Stimulated activated CD8-positive, alpha-beta memory T cell treated with anti-CD3 and anti-CD28 coated beads, Interleukin-4, amount 100 ng/mL, for 48 hours (primary cell): ENCODE measurements at places on chromosomes 6 and 20.

- DNase-seq: peak; percentile 33
Measured at GRCh38 chr6:161660666-161661571, 387.1 kb upstream of the AGPAT4 start.

DNA sequence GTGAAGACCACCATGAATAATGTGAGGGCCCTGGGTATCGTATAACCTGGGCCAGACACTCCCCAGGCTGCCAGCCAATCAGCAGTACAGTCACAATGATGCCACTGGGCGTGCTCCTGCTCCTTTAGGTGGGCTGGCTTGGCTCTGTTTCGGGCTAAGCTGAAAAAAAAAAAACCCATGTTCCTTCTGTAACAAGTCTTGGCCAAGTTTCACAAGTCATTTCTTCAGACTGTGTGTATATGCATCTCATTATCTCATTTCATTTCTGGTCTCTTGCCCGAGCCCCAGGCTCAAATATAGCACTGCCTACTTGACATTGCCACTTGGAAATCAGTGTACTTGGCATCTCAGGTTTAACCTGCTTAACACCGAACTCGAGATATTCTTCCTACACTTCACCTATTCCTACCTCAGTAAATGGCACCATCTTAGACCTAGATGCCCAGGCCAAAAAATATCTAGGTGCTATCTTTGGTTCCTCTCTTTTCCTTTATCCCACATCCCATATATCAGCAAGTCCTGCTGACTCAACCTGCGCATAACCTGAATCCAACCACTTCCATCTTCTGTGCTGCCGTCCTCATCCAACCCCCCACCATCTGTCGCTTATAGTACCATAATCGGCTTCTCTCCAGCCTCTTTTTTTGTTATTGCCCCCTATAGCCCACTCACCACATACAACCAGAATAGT, 1.8 kb downstream of the UQCC2 start:
- no peak for DNase-seq

GRCh38 chr20:40241596-40242343, 447.3 kb downstream of the MAFB start:
- DNase-seq: no peak

GRCh38 chr20:38032585-38033329, 499 bp downstream of the TTI1 start:
- DNase-seq: peak; percentile 31

DNA sequence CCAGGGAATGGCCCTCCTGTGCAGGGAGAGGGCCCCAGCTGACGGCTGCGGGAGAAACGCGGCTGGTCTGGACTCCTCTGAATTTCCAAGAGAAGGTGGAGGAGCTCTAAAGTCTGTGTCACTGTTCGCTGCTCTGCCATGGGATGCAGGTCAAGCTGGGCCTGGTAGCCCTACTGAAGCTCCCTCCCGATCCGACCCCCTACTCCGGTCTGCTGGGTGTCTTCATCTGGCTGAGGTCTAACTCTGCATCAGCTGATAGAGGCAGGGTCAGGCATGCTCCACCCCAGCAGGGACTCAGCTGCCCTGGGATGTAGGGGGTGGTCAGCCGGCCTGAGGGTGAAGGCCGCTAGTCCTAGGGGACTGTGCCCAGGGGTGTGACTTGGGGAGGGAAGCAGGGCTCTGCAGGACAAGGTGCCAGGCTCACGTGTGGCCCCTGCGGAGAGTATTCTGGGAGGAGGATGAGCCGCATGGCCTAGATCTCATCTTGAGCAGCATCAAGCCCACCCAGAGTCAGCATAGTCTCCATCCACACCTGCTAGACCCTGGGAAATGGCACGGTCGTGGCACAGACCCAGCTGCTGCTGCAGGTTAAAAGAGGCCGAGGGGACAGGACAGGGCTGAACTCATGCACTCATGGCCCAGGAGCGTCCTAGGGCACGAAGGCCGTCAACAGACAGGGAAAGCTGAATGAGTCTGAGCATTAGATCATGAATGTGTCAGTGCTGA, 1.4 kb downstream of the CST3 start:
- DNase-seq: no peak

- no peak for DNase-seq
Measured at GRCh38 chr6:1385129-1386037, 4.0 kb upstream of the FOXF2 start.

DNA sequence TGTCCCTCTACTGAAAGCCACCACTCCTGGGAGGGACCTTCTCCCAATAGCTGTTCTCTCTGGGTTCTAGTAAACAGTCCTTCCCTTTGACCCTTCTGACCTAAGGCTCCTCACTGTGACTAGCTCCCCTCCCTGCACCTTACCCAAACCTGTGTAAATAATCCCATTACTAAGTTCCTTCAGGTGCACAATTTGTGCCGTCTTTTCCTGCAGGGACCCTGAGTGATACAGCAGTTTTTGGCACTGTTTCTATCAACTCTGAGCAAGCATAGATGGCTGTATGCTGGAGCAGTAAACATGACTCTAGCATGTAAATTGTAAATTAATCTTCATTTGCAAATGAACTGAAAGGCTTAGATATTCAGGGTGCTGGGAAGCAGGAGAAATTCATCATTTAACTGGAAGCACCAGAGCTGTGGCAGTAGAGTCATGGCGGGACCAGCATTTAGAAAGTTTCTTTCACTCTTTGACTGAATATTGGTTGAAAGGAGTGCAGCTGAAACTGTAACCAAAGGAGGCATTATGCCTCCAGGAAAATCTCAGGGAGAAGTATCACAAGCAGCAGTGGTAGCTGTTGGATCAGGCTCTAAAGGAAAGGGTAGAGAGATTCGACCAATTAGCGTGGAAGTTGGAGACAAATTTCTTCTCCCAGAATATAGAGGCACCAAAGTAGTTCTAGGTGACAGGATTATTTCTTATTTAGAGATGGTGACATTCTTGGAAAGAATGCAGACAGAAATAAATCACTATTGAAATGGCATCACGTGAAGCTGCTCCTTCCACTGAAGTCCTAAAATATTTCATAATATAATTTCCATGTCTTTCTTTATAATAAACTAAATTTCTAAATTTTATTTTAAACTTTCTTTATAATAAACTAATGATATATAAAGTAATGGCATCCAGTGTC, 117.8 kb downstream of the TCP11 start:
- no peak for DNase-seq

DNA sequence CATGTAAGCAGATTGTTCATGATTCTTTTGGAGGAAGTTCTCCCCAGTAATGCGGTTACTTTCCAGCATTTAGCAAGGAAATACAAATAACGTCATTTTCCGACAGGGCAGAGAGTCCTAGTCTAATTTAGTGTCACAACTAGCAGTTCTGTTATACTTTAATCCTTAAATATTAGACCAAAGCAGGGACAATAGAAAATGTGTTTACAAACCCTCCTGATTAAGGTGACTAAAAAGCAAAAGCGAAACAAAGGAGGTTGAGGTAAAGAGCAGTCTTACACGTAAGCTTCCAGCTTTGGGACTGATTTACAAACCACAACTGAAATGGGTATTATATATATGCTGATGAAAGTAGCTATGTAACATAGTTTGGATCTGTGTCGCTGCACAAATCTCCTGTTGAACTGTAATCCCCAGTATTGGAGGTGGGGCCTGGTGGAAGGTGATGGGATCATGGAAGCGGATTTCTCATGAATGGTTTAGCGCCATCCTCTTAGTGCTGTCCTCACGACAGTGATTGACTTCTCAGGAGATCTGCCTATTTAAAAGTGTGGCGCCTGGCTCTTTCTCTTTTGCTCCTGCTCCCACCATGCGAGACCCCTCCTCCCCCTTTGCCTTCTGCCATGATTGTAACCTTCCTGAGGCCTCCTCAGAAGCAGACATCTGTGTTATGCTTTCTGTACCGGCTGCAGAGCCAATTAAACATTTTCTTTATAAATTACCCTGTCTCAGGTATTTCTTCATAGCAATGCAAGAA, 81.9 kb downstream of the PLCB1 start:
- DNase-seq: no peak

GRCh38 chr6:142822383-142822782, 122.6 kb downstream of the HIVEP2 start:
- no peak for DNase-seq

GRCh38 chr6:34489207-34489805, 23.4 kb downstream of the PACSIN1 start:
- no peak for DNase-seq

- DNase-seq: no peak
Measured at GRCh38 chr20:24999568-24999967, 7.0 kb upstream of the APMAP start.

DNA sequence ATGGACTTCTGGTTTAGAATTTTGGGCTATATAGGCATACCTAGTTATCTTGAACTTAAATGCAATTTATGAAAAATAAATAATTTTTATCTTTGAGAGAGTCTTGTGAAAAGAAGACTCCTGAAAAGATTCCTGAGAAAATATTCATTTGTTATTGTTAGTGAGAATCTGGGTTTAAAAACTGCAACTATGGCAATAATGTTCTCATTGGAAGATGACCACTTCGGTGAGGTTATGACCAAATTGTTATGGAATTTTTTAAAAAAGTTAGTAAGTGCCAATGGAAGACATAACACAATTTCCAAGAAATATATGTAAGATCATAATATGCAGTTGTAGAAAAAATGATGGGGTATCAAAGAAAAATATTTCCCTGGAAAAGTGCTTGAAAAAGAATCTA, 46.3 kb downstream of the GRIK2 start:
- DNase-seq: no peak

DNA sequence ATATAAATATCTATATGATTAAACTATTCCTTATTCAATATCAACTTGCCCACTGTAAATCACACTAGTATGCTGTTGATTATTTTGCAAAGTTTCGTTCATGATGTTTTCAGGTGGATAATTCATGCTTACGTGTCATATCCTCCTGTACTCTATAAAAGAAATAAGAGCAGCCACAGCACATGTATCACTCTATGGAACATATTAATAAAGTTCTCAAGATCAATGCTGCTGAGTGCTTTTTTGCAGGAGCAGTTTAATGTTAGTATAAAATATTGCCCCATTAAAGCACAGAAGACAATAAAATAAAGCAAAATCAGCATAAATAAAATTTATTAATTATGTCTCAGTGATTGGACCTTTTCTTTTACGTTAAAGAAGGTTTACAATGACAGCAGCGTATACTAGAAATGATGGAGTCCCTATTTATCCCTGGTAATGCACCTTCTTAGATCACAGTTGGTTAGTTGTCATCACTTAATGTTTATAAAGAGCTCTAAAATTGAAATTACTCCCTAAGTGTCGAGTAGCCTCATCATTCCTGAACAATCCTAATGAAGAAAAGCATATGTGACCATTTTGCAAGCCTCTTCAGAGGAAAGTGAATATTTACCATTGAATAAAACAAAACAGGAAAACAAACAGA, 517.7 kb downstream of the EYS start:
- DNase-seq: no peak

- no peak for DNase-seq
Measured at GRCh38 chr6:26332843-26333242, 32.2 kb upstream of the BTN3A2 start.

- DNase-seq: no peak
Measured at GRCh38 chr20:15528391-15529111, 1044.7 kb downstream of the KIF16B start.

- no peak for DNase-seq
Measured at GRCh38 chr20:43124241-43124640, 65.5 kb downstream of the PTPRT start.

DNA sequence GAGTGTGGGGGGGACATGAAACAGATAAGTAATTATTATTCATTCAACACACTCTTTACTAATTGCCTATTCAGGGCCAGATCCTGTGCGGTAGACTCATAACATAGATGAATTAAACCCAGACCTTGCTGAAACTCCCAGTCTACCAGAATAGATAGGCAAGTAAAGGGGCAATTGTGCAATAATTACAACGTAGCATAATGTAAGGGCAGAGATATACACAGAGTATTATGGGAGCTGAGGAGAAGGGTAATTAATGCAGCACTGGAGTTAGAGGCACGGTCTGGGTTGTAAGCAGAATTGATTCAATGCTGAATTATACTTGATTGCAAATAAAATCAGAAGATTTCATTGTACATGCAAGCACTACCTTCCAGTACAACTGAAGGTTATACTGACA, 29.2 kb downstream of the RIMS4 start:
- no peak for DNase-seq

DNA sequence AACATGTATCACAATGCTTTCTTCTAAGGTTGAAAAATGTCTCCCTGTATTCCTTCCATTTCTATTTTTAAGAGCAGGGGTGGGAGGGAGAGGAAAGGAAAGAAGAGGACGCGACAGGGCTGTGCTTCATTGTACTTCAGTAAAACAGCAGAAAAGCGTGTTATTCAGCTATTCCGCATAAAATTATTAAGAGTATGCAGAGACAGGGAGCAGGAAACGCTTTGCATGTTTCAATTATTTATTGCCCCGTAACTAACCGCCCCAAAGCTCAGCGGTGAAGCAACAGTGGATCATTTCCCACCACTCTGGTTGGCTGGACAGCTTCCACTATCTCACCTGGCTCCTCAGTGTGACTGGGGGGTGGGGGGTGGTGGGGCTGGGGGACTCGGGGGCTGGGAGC, 188.9 kb downstream of the TTLL2 start:
- no peak for DNase-seq

GRCh38 chr6:110055387-110055735, 77.2 kb downstream of the GPR6 start:
- DNase-seq: no peak

- no peak for DNase-seq
Measured at GRCh38 chr6:109411034-109411433, 28.8 kb upstream of the CD164 start.

- DNase-seq: no peak
Measured at GRCh38 chr6:31737315-31737990, 1.1 kb upstream of the CLIC1 start.

DNA sequence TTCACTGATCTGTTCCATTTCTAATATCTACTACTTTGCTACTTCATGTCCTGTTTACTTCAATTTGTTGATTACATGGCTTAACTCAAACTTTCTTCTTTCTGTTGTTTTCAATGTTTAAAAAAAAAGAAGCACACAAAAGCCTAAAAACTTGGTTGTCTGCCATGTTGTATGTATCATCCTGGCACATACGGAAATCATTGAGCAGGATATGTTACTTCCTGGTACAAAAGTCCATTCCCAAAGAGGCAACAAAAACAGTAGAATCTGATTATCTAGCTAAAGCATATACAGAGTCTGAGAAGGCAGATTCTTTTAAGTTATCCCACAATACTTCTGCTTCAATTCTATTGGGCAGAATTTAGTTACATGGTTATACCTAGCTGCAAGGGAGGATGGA, 14.5 kb upstream of the COL12A1 start:
- no peak for DNase-seq

- DNase-seq: peak; percentile 72
Measured at GRCh38 chr20:35953387-35954199, 709 bp downstream of the SCAND1 start.

GRCh38 chr6:20115246-20115980, 96.9 kb downstream of the MBOAT1 start:
- DNase-seq: no peak

GRCh38 chr6:43511824-43512415, 1.8 kb upstream of the LRRC73 start:
- DNase-seq: no peak

DNA sequence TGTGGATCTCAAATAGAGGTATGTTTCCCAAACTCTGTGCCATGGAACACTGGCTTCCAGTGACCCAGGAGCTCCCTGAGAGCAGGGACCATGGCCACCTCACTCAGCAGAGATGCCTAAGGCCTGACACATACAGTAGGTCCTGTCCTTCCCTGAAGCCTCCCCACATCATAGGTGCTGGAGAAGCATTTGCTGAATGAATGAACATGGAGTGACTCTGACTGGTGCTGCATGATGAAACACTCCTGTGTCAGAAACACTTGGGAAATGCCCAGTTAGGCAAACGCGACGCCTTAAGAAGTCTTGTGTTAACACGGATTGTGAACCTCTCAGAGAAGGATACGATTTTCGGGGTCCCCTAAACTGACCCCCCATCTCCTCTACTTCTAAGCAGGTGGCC, 14.3 kb downstream of the SLA2 start:
- no peak for DNase-seq
